Activated CD4-positive, CD25-positive, alpha-beta regulatory T cell treated with anti-CD3 and anti-CD28 coated beads, Interleukin-2, amount 50 U/mL, for 24 hours (primary cell): ENCODE measurements at places on chromosomes 5 and 9.

- ATAC-seq = no peak
Measured at GRCh38 chr9:105716146-105716545, 21.8 kb downstream of the TMEM38B start.

GRCh38 chr5:132510076-132510475 lies 19.5 kb upstream of the IRF1 start:
- no peak for ATAC-seq

DNA sequence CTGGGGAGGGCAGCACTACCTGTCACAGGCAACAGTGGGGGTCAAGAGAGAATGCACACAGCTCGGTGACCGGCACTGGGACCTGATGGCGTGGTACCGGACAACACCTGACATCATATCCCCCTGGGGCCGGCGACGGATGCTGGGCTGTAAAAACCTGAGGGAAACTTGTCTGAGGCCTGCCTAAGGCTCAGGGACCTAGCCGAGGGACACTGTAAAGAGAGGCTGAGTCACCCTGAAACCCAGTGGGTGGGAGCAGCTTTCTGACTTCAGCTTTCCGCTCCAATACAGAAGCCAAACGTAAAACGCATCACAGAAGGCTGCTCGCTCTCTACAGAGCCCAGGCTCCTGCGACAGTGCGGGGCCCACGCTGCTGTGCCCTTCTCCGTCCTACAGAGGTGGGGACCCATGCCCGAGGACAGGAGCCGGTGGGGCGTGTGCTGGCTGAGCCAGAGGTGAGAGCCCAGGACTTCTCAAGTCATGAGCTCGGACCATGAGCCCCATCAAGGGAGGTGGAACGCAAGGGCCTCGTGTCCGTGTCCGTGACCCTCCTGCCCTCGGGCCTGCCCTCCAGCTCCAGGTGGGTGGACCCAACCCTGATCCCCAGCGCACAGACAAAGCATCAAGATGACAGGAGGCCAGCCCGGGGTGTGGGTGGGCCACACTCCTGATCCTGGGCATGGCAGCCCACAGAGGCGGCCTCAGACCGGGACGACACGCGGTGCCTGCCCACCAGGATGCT lies 5.3 kb downstream of the RALGDS start:
- ATAC-seq = peak; percentile 98

DNA sequence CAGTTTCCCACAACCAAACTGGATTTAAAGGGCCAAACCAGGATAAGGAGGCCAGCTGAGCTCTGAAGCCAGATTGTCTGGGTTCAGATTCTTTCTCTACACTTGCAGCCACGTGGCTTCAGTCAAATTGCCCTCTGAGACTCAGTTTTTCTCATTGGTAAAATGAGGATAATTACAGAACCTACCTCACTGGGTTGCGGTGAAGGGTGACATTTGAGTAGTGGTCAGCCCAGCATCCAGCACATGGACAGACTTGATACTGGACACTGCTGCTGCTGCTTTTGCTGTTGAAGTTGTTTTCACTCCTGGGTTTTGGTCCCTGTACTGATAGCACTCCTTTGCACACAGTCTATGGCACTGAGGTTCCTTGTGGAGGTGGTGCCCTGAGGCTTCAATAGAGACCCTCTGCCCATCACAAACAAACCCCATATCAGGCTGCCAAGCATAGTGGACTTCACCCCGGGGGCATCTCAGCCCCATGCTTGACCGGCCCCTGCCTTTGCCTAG lies 25.7 kb upstream of the CDKN2AIPNL start:
- ATAC-seq = no peak

- no peak for ATAC-seq
Measured at GRCh38 chr5:98865690-98866089, 63.1 kb downstream of the CHD1 start.

- ATAC-seq = no peak
Measured at GRCh38 chr9:81264516-81264915, 424.8 kb downstream of the TLE1 start.

GRCh38 chr9:8679371-8679822 lies 879.8 kb upstream of the DMAC1 start:
- ATAC-seq = no peak

DNA sequence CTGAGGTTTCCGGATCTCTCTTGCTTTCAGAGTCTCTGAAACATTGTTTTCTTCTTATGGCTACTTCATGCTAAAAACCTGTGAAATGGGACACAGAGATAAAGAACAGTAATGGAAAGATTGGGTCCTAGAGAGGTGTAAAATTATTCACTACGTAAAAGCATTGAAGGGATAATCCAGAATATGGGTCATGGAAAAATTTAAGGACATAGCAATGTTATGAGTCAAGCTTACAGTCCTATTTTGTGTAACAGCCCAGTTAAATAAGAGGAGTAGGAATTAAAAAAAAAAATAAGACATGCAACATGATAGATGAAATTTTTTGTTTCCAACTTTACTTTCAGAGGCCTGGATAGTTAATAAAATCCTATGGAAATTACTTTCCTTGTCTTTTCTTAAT lies 61.9 kb upstream of the ELL2 start:
- ATAC-seq = no peak

GRCh38 chr9:98159790-98160189 lies 32.6 kb downstream of the CORO2A start:
- ATAC-seq = no peak

DNA sequence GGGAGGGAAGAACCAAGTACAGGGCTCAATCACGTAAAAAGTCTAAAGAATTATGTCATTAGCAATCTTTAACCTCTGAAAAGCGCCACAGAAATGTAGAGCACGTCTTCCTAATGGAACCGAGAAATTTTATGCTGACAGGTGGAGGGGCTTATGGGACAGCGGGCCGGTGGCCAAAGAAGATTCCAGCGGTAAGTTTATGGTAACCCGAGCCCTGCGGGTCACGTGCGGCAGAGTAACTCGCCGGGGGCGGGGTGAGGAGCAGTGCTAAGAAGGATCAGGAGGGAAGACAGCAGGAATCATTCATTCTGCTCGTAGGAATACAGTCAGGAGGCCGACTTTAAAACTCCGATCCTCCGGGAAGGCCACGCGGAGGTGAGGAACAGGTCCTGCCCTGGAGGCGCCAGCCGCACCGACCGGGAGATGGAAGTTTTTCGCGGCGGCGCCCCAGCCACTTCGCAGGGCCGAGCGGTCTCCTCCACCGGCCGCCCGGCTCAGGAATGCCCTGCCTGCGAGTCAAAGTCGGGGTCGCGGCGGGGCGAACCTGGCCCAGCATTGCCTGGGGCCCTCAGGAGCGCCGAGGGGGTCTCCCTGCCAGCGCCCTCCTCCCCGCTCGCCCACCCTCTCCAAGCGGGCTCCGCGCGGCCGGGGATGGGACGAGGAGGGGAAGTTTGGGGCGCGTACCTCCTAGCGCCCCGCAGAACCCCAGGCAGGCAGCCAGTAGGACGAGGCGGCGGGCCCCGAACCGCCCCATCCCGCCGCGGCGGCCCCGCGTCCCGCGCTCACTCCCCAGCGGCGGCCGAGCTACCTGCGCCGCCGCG lies 101.8 kb downstream of the ESM1 start:
- ATAC-seq = no peak

DNA sequence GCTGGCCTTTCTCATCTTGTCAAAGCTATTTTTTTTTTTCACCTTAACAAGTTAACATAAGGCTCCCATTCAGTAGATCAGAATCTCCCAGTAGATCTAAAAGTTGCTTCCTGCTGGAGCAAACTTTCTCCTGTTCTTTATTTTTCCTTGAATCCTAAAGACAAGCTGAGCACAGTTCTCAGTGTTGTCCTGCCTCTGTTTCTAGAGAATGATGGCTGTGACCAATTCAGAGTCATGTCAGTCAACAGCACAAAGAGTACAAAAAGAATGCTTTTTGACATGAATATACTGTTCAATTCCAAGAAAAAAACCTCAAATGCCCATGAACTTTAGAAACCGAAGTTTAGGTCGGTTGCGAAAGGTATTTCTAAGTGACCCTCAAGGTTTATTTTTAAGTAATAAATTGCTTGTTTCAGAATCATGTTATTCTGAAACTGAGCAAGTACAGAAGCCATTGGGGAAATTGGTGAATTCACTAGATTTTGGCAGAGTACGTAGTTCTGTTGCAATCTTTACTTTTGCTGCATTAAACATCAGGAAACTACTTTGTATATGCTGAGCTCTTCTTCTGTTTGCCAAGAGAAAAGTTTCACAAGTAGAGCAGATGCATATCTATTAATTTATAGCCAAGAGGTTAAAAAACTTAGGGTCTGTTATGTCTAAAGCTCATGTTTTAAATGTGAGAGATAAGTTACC lies 161.7 kb upstream of the RPS23 start:
- ATAC-seq = no peak

- ATAC-seq = no peak
Measured at GRCh38 chr9:28396058-28396457, 822.8 kb upstream of the C9orf72 start.

- ATAC-seq = no peak
Measured at GRCh38 chr5:75992753-75993152, 90.4 kb upstream of the SV2C start.

DNA sequence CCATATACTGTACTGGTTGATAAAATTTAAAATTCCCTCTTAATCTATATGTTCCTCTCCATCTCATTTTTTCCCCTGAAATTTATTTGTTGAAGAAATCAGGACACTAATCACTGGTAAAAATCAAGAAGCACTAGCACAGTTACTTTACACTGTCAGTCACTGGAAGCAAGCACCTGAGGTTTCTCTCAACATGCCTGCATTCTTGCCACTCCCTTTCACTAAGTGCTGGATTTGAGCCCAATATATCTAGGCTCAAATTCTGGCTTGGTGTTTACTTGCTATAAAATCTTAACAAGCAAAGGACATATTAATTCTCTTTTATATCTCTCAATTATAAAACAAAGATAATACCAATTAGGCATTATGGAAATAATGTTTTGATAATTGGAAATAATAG lies 58.6 kb downstream of the DIAPH1 start:
- ATAC-seq = no peak

GRCh38 chr5:133618141-133618540 lies 5.8 kb upstream of the FSTL4 start:
- ATAC-seq = peak; percentile 60

- ATAC-seq = no peak
Measured at GRCh38 chr5:169728-170094, 21.6 kb upstream of the LRRC14B start.

- no peak for ATAC-seq
Measured at GRCh38 chr9:81150016-81150625, 539.2 kb downstream of the TLE1 start.

GRCh38 chr5:142013734-142014521 lies 1.1 kb upstream of the GNPDA1 start:
- ATAC-seq = no peak

DNA sequence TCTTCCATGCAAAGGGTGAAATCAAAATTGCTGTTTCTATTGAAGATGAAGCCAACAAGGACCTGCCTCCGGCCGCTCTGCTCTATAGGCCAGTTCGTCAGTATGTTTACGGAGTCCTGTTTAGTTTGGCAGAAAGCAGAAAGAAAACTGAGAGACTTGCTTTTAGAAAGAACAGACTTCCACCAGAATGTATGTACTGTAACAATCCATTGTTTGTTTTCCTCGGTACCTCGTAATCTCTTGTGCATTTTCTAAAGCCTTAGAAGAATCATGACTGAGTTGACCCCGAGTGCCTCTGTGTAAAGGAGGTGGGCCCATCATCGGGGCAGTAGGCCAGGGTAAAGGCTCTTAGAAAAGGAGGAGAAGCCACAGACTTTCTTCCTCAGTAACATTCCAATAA lies 44.2 kb upstream of the PHF2 start:
- no peak for ATAC-seq

GRCh38 chr9:76692458-76693129 lies 71.6 kb upstream of the PCA3 start:
- no peak for ATAC-seq

- ATAC-seq = no peak
Measured at GRCh38 chr5:175747539-175748060, 89.7 kb downstream of the HRH2 start.

DNA sequence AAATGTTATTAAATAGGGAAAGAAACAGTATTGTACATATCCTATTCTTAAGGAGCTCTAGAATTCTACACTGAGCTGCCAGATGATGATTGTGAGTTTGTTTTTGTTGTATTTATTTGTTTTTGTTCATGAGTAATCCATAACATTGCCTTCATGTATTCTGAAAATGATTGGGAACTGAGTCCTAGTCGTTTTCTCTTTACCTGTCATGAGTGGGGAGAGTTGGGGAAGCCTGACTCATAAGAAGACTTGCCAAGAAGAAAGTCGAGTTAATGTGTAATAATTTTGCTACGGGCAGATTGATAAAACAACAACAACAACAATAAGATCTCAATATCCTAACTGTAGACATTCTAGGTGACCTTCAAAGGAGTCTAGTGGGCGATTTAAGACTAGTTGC lies 103.8 kb downstream of the ANKRD55 start:
- ATAC-seq = no peak

- peak; percentile 88 for ATAC-seq
Measured at GRCh38 chr9:89153232-89154017, 25.2 kb downstream of the SHC3 start.

GRCh38 chr9:136306211-136307208 lies 2.6 kb upstream of the CCDC187 start:
- peak; percentile 40 for ATAC-seq

GRCh38 chr5:3596261-3596825 lies 711 bp downstream of the IRX1 start:
- no peak for ATAC-seq

DNA sequence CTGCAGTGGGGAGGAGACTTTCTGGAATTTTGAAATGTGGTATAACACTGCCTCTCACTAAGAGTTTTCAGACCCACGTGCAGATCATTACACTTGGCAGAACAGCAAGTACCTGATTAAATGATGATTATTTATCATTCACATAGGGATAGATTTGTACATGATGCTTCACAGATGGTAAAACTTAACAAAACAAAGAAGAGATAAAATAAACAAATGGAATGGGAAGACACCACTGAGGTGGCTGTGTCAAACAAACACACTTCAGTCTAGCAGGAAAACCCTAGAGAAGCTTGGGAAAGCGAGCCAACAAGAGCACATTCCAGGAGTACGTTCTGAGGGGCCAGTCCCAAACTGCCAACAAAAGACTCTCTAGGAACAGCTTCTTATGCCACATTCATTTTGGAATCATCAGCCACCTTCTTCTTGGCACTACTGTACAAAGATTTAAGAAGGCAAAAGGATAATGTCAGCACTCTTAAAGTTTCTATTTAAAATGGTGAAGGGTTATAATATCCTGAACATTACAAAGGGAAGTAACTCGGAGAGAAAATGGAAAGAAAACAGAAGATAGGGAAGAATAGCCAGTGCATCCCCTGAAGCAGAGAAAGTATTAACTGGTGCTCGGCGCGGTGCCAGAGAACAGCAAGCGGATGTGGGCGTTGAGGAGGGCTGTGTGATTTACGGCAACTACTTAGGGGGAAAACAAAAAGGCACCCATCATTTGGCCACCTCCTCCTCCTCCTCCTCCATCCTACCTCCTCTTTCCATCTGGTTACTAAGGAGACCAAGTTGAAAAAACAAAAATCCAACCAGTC lies 1.6 kb downstream of the MED27 start:
- no peak for ATAC-seq

GRCh38 chr9:111484572-111484894 lies 350 bp upstream of the ECPAS start:
- no peak for ATAC-seq
